Osteocyte (in vitro differentiated cells): ENCODE measurements at places on chromosomes 13 and 19.

DNA sequence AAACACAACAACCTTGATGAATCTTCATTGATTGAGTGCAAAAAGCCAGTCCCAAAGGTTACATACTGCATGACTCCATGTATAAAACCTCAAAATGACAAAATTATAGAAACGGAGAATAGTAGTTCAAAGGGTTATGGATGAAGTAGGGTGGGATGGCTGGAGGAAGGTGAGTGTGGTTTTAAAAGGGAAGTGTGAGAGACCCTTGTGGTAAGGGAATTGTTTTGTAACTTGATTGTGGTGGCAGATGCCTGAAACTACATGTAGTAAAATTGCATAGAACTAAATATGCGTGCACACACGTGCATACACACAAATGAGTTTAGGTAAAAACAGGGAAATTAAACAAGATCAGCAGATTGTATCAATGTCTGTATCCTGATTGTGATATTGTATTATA is 340.7 kb downstream of the MTUS2 start:
- H3K27me3 ChIP-seq, result no peaks in the 10 kb centered on the region
- DNase-seq, result no peak
- no peaks in the 10 kb centered on the region for H3K36me3 ChIP-seq
- no peak overlapping the region for H3K27ac ChIP-seq
- no peaks in the 10 kb centered on the region for H3K4me1 ChIP-seq

DNA sequence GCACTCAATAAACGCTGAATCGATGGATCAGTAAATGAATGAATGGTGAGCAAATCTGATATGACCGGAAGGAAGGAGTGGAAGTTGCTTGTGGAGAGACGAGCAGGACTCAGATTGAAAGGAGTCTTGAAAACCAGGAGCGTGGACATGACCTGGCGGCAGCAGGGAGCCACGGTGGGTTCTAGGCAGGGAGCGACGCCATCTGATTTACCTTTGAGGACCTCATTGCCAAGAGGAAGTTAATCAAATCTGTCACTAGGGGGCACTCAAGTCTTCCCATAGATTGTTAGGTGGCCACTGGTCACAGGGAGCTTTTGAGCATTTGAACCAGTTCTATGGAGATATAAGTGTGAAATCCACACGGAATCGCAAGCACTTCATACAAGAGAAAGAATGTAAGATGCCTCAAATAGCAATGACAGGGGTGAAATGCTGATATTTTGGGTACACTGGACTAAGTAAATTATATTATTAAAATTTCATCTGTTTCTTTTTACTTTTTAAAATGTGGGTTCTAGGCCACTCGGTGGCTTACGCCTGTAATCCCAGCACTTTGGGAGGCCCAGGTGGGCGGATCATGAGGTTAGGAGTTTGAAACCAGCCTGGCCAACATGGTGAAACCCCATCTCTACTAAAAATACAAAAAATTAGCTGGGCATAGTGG is 9.2 kb upstream of the FBN3 start:
- DNase-seq, result no peak
- no peaks in the 10 kb centered on the region for H3K36me3 ChIP-seq

GRCh38 chr13:113862191-113862930 is 1.5 kb downstream of the GAS6 start:
- H3K4me3 ChIP-seq, result peak overlapping the region; percentile 65
- peaks cover 13% of the 10 kb centered on the region for H3K27me3 ChIP-seq
- no peaks in the 10 kb centered on the region for H3K36me3 ChIP-seq
- peak; percentile 81 for DNase-seq
- H3K27ac ChIP-seq, result no peak overlapping the region

- DNase-seq, result no peak
- no peak overlapping the region for H3K27ac ChIP-seq
- H3K36me3 ChIP-seq, result no peaks in the 10 kb centered on the region
- H3K4me1 ChIP-seq, result no peaks in the 10 kb centered on the region
- H3K4me3 ChIP-seq, result no peak overlapping the region
These were observed 34.0 kb upstream of the SPACA7 start for GRCh38 chr13:112341976-112342735.

DNA sequence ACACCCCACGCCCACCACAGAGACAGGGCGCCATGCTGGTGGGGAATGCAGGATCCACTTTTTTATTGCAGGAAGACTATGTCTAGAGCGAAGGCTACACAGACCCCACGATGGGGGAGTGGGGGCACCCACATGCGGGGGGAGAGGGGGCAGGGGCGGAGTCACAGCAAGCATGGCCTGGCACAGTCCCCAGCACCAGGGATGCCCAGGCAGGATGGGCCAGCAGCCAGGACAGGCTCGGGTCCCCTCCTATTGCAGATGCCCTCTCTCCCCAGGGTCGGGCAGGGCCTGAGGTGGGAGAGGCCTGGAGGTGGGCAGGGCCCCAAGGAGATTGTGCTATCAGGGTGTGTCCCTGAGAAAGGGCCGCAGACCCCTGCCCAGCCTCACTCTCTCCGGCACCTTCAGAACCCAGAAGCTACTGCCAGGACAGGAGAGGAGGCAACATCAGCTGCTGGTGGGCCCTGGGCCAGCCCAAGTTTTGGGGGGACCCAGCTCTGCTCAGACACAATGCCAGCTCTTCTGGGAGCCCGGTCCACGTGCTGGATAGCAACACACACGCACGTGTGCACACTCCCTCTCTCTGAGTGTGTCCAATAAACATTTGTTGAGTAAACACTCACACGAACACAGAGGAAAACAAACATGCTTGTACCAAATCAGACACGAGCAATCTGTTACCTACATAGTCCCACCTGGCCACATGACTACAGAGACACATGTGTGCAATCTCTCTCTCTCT is 6.5 kb downstream of the DIRAS1 start:
- H3K27me3 ChIP-seq, result no peaks in the 10 kb centered on the region
- H3K4me1 ChIP-seq, result peaks cover under 1% of the 10 kb centered on the region
- no peak for DNase-seq
- H3K4me3 ChIP-seq, result no peak overlapping the region
- no peak overlapping the region for H3K27ac ChIP-seq
- peaks cover 3% of the 10 kb centered on the region for H3K36me3 ChIP-seq

DNA sequence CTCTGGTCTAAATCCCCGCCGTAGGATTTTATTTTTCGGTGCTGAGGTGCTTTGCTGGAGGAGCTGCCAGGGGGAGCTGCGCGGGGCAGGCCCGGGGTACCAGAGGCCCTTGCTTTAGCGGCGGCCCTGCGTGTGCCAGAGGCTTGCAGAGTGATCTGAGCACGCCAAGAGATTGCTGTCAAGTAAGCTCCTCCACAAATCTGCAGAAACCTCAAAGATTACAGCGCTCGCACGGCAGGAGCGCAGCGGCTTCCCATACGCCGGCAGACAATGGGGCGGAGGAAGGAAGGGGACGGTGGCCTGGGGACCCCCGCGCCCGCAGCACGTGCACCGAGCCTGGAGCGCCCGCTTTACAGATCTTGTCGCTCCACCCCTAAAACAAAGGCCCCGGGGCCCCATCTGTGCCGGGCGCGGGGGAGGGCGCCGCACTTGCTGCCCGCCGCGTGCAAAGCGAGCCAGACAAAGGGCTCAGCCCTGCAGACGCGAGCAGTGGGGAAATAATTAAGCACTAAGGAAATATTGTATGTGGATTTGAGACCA is 9.1 kb upstream of the C19orf12 start:
- peaks cover 44% of the 10 kb centered on the region for H3K27me3 ChIP-seq
- no peak for DNase-seq
- peaks cover 7% of the 10 kb centered on the region for H3K4me1 ChIP-seq
- H3K27ac ChIP-seq, result no peak overlapping the region
- H3K4me3 ChIP-seq, result peak overlapping the region; percentile 54
- H3K36me3 ChIP-seq, result no peaks in the 10 kb centered on the region

- no peaks in the 10 kb centered on the region for H3K27me3 ChIP-seq
- no peak overlapping the region for H3K4me3 ChIP-seq
- H3K36me3 ChIP-seq, result no peaks in the 10 kb centered on the region
- no peaks in the 10 kb centered on the region for H3K4me1 ChIP-seq
These were observed 402.3 kb downstream of the DACH1 start for GRCh38 chr13:71464686-71465085.

DNA sequence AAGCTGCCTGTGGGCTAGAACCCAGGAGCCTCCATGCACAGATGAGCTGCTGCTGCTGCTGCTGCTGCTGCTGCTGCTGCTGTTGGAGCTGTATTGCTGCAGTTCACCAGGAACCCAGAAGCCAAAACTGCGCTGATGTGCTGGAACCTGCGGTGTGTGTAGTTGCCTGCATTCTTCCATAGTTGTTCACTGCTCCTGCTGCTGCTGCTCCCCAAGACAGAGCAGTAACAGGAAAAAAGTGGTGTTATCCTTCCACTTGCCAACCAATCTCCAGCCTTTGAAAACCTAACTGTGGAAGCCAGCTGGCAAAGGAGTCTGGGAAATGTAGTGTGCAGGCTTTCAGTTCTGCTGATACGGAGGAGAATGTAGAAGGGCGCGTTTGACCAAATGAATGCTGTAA is 37.9 kb downstream of the ARHGAP35 start:
- peaks cover 7% of the 10 kb centered on the region for H3K36me3 ChIP-seq
- no peak for DNase-seq
- H3K4me1 ChIP-seq, result peaks cover 72% of the 10 kb centered on the region
- H3K27ac ChIP-seq, result peak overlapping the region; percentile 63
- H3K27me3 ChIP-seq, result no peaks in the 10 kb centered on the region

- H3K4me1 ChIP-seq, result no peaks in the 10 kb centered on the region
- no peak overlapping the region for H3K4me3 ChIP-seq
- peaks cover 16% of the 10 kb centered on the region for H3K36me3 ChIP-seq
- no peak overlapping the region for H3K27ac ChIP-seq
These were observed 17.7 kb downstream of the EPN1 start for GRCh38 chr19:55692681-55693081.

GRCh38 chr13:99367663-99368448 is 60.7 kb upstream of the GPR183 start:
- DNase-seq, result no peak
- no peak overlapping the region for H3K4me3 ChIP-seq
- no peaks in the 10 kb centered on the region for H3K4me1 ChIP-seq
- H3K27me3 ChIP-seq, result no peaks in the 10 kb centered on the region
- peaks cover 28% of the 10 kb centered on the region for H3K36me3 ChIP-seq

DNA sequence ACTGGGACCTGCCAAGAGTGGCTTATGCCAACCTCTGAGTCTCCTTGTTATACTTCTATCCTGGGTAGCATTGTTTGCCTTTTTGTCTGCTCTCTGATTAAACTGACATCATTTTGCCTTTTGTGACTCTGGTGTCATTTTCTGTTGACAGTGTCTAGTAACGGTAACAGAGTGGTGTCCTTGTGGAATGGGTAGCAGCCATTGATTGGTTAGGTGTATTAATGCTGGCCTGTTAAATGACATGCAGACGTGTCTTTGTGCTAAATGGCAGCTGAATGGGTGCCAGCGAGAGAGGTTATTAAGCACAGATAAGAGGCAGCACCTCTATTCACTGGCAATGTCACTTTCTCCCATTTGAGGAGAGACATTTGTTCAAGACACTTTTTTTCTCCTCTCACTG is 1289.4 kb downstream of the PCDH9 start:
- DNase-seq, result no peak
- H3K4me3 ChIP-seq, result no peak overlapping the region
- H3K27me3 ChIP-seq, result no peaks in the 10 kb centered on the region

GRCh38 chr13:74891610-74892009 is 590.4 kb downstream of the TBC1D4 start:
- peaks cover 14% of the 10 kb centered on the region for H3K4me1 ChIP-seq
- no peak overlapping the region for H3K4me3 ChIP-seq
- no peaks in the 10 kb centered on the region for H3K27me3 ChIP-seq
- no peaks in the 10 kb centered on the region for H3K36me3 ChIP-seq
- DNase-seq, result no peak
- no peak overlapping the region for H3K27ac ChIP-seq

- H3K4me3 ChIP-seq, result no peak overlapping the region
- no peak for DNase-seq
- H3K27me3 ChIP-seq, result no peaks in the 10 kb centered on the region
These were observed 156.9 kb downstream of the STK24 start for GRCh38 chr13:98419786-98420553.

- no peak overlapping the region for H3K4me3 ChIP-seq
- no peak for DNase-seq
- H3K36me3 ChIP-seq, result no peaks in the 10 kb centered on the region
- H3K27ac ChIP-seq, result no peak overlapping the region
These were observed 19.6 kb upstream of the SLC15A1 start for GRCh38 chr13:98771838-98772611.

DNA sequence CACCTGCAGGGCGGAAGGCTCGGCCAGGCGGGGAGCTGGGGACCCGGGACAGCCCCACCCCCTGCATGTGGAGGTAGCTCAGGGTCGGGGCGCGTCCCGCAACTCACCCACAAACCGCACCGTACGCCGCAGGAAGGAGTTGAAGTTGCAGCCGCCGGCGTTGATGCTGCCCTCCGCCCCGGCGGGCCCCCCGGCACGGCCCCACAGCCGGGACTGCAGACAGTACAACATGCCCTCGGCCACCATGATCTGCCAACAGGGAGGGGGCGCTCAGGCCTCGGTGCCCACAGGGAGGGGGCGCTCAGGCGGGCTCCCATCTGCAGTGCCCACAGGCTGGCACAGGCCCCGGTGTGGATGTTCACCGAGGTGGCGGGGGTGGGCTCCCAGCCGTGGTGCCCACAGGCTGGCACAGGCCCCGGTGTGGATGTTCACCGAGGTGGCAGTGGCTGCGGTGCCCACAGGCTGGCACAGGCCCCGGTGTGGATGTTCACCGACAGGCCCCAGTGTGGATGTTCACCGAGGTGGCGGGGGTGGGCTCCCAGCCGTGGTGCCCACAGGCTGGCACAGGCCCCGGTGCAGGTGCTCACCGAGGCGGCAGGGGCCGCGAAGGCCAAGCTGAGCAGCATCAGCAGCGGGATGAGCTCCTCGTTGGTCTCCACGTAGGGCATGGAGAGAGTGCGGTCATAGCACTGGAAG is 6.5 kb downstream of the PLPPR3 start:
- H3K27ac ChIP-seq, result no peak overlapping the region

DNA sequence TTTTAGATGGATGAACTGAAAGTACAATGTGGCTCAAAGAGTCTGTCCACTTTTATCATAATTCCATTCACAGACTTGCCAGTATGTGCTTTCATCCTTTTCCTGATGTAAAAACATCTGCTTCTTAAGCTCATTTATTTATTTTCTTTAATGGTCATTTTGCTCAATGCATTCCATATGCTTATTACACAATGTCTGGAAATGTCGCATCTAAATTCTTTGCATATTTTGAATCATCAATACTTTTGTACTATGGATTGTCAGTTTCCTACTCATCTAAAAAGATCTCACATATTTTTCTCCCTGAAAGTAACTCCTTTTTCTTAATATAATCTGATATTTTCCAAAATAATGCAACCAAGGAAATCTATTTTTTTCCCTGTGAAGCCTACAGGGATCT is 1315.8 kb downstream of the EFNB2 start:
- peaks cover 28% of the 10 kb centered on the region for H3K4me1 ChIP-seq
- H3K4me3 ChIP-seq, result no peak overlapping the region
- H3K27ac ChIP-seq, result peak overlapping the region; percentile 66
- no peak for DNase-seq
- H3K27me3 ChIP-seq, result no peaks in the 10 kb centered on the region

DNA sequence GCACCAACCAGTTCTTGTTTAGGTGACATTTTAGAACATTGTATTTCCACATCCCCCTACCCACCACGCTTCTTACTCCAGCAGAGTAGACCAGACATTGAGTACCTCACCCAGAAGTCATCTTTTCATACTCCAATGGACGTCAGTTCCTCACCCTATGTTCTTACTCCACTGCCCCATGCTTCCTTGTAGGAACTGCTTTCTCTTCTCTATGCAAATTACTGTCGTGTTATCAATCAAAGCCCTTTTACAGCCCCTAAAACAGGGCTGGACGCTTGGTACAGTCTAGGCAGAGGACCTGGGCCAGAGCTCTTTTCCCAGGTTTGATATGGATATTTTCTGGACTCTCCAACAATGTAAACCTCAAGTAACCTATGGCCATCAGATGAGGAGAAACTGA is 58.2 kb downstream of the USP12 start:
- DNase-seq, result no peak
- H3K27me3 ChIP-seq, result no peaks in the 10 kb centered on the region
- H3K4me1 ChIP-seq, result peaks cover 25% of the 10 kb centered on the region
- no peak overlapping the region for H3K27ac ChIP-seq
